ENCODE measurements at places on chromosomes 13 and 19.

DNA sequence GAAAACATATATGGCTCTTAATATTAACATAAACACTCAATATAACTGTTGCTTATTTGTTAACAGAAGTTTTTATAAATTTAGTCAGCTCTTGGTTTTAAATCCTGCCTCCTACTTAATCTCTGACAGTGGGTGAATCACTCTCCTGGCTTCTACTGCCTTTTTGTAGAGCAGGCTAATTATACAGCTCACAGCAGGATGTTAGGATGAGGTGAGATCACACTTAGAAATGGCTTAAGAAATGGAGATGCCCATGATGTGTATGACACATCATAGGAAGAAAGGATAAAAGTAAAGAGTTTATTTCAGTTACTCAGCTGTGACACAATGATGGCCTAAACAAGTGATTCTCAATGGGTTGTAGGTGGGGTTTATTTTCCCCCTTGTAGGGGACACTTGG is 345.6 kb downstream of the SPRY2 start:
- DNase-seq = peak; percentile 75

DNA sequence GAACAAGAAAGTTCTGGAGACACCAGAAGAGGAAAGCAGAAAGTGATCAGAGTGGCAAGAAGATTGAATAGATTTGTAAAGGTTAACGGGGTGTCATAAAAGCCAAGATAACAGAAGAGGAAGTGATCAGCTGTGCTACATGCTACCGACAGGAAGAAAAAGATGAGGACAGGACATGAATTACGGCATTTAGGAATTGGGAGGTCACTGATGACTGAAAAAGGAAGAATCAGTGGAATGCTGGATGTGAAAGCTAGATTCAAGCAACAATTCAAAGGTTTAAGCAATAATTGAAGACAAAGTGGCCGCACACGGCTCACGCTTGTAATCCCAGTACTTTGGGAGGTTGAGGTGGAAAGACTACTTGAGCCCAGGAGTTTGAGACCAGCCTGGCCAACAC is 15.1 kb downstream of the ZNF160 start:
- no peak for DNase-seq

DNA sequence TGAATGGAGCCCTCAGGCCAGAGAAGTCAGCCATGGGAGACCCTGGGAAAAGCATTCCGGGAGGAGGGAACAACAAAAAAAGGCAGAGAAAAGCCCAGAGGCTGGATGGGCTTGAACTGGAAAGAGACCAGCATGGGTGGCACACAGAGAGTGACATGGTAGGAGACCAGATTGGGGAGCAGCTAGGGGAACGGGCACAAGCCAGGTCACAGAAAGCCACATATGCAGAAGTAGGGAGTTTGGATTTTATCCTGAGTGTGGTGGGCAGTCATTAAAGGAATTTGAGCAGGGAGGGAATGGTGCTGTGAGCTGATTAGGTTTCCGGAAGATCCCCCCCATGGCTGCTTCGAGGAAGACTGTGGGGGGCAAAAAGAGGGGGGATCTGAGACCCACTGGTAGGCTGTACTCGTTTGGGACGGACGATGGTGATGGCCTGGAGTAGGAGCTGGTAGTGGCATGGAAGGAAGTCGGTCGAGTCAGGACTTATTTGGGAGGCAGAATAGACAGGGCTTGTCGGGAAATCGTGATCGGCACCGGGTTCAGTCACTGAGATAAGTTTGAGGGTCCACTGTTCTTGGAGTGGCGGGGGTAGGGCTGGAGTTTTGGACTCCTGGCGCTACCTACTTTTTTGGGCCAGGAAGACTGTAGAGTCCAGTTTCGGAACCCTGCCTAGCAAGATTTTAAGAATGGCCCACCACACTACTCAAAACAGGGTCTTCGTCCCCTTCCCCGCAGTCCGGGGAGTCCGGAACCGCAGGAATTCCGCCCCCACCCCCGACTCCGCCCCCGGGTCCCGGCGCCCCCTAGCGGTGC is 949 bp downstream of the SERTAD1 start:
- DNase-seq = peak; percentile 40

- DNase-seq = peak; percentile 40
Observed at GRCh38 chr13:49220036-49220855, at the start of gene MLNR. TSS of gene MLNR (plus strand) at chr13:49220338. CDS start at chr13:49220338, 0 bp downstream.

GRCh38 chr19:56765137-56765536 is 75.4 kb downstream of the PEG3 start:
- DNase-seq = peak; percentile 9

GRCh38 chr13:105841286-105841685 is 694.2 kb downstream of the EFNB2 start:
- DNase-seq = no peak

DNA sequence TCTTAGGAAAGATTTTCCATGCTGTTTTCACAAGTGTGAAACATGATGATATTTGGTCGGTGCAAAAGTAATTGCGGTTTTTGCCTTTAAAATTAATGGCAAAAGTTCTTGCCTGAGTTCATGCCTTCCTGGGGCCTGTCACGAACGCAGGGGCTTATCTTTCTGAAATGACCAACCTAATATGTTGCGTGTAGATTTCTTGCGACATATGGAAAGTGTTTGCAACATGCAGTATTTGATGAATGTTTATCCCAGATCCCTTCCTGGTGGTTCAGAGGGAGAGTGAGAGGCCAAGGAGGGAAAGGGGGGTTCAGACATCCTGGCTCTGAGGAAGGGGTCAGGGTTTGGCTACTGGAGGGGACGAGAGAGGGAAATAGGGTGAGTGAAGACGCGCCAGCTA is 72.0 kb downstream of the TEX29 start:
- no peak for DNase-seq

DNA sequence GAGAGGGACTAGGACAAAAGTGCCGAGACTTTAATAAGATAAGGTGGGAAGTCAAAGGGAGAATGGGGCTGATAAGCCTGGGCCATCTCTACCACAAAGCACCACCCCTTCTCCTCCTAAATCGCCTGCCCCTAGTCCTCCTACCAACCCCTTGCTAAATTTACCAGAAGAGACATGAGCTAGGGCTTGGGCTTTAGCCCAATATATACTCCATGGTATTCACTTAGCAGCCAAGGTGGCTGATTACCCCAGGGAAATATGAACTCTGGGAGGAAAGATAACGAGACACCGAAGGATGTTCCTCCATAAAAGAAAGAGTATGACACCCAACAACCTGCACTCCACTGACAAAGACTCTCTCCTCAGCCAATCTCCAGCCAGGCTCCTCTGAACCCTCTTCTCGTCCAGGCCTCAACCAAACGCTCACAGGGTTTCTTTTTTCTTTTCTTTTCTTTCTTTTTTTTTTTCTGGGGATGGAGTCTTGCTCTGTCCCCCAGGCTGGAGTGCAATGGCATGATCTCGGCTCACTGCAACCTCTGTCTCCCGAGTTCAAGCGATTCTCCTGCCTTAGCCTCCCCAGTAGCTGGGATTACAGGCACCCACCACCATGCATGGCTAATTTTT is 610.2 kb downstream of the UQCRFS1 start:
- DNase-seq = no peak

DNA sequence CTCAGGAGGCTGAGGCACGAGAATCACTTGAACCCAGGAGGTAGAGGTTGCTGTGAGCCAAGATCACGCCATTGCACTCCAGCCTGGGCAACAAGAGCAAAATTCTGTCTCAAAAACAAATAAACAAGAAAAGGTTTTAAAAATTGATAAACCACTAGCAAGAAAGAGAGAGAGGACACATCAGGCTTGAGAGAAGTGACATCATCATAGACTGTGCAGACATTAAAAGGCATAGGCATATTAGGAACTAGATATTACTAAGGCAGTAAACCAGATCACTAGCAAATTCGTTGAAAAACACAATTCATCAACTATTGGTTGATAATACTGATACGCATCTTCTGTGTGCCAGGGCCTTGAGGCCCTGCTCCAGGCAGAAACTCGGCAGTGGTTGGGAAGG is 7.7 kb downstream of the A1BG start:
- no peak for DNase-seq

GRCh38 chr13:33870046-33870668 is 52.2 kb downstream of the RFC3 start:
- DNase-seq = no peak

DNA sequence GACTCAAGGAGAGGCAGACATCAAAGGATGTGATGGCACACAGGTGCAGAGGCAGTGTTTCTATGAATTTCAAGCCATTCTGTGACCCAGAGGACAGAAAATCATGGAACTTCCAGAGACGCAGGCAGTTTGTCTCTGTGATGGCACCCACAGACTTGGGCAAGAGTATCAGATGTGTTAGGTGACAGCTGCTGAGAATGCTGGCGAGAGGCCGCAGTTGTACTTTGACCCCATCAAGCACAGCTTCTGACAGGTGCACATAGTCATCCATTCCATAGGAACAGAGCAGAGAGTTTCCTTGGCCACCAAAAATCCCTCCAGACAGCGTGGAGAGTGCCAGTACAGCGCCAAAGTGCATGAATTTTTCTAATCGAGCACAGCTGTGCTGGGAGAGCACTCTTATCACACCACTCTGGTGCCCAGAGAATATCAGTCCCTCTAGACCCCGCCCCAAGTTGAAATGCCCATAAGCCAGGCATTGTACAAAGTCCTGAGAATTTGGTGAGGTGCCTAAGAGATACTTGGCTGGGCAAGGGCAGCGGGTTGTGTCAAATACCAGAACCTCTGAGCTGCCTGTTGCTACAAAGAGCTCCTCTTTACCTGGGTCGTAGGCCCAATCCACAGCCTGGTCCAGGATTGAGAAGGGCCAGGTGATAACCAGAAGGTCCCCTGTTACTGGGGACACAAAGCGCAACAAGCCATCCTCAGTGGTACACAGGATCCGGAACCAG is 12.4 kb downstream of the WDR87 start:
- no peak for DNase-seq

- no peak for DNase-seq
Observed at GRCh38 chr19:13996928-13997630, 9.0 kb downstream of the RFX1 start.

GRCh38 chr19:39436350-39436716 is 584 bp upstream of the RPS16 start:
- no peak for DNase-seq

GRCh38 chr13:59360108-59360507 is 803.6 kb downstream of the DIAPH3 start:
- DNase-seq = no peak

- peak; percentile 70 for DNase-seq
Observed at GRCh38 chr13:113179374-113180230, 21.2 kb downstream of the PROZ start.

DNA sequence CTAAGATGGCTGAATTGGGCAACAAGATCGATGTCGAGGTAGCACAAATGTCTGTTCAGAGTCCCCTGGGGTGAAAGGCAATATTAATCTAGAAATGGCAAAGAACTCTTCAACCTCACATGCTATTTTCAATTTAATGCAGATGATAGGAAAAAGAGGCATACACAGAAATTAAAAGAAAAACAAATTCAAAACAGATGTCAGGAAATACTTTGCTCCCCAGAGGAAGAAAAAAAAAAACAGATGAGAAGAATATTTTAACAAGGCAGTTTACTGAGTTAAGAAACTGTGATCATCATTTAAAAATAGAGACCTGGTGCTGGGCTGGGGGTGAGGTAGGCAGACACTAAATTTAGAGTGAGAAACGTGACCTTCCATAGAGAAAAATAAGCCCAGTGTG is 421.9 kb upstream of the ARGLU1 start:
- peak; percentile 62 for DNase-seq

GRCh38 chr13:90835826-90836225 is 511.7 kb upstream of the MIR17HG start:
- DNase-seq = no peak

GRCh38 chr13:109759609-109760008 is 26.8 kb downstream of the IRS2 start:
- no peak for DNase-seq

DNA sequence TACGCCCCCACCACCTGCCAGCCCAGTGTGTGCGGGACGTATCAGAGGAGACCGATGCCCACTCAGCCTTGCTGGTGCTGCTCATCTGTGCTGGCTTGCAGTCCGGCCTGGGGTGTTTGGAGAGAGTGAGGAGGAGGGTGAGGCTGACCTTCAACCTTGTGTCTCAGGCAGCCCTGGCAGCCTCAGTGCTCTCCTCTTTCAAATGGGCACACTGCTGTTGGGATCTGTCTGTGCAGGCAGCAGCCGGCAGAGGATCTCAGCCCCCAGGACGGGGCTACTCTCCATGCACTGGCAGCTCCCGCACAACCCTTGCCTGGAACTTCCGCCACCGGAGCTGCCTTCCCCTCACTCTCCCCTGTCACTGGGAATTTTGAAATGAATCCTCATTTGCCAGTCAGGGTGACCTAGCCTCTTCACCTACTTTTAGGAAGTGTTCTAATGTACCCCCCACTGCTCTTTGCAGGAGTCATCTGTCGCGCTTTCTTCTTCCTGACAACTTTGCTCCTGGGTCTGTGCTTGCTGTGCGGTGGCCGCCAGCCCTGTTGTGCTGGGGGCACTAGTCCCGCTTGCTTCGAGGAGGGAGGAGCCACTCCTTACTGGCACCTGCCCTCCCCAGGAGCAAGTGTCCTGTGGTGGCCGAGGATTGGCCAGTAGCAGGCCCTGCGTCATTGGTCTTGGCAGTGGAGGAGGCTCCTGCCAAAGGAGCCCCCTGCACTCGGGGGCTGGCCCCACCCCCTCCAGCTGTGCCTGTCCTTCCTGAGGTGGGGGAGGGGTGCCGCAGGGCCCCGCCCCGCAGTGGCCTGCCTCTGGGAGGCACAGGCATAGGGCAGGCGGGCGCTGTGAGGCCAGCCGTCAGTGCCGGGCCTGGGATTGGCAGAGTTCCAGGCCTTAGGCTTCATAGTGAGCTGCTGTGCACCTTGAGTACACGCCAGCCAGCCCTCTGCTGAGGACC is 53.4 kb downstream of the TSSK6 start:
- DNase-seq = peak; percentile 40

DNA sequence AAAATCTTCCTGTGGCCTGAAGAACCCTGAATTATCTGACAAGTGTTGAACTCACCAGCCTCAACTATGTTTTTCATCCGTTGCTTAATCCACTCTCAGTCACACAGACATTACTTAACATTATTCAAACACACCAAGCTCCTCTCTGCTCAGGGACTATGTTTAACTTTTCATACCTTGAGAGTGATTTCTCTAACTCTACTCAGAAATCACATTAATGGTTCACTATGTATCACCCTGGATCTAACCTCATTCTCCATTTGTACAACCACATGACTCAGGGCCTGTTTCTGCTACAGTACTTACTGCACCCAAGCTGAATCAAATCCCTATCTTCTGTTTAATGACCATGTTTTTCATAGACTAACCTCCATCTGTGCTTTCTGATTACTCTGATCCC is 553.7 kb upstream of the PRR20A start:
- no peak for DNase-seq

GRCh38 chr13:53237696-53238095 is 209.1 kb downstream of the OLFM4 start:
- no peak for DNase-seq

GRCh38 chr13:107374038-107374437 is 806.1 kb upstream of the ARGLU1 start:
- DNase-seq = no peak

- DNase-seq = peak; percentile 100
Observed at GRCh38 chr19:47428177-47428894, 9.0 kb upstream of the MEIS3 start.

Measured in fibroblast of skin of scalp (primary cell).